B cell (primary cell): ENCODE measurements at places on chromosomes 2 and 18. TPM values are rescaled to one million over a fixed set of nuclear protein-coding genes. Genes with fewer than 3 reads are reported as not detected.

Gene SLC4A5
- total RNA-seq = 9.7 and 12.3 TPM in 2 replicates

Gene ALPI
- not detected in 2 replicates for total RNA-seq

Gene AQP12B
- not detected in 2 replicates for total RNA-seq

Gene ANKRD30B
- total RNA-seq = not detected in 2 replicates

Gene ANO7
- 1.4 and 1.8 TPM in 2 replicates for total RNA-seq

Gene MAL
- total RNA-seq = 0.74 TPM in 1 of 2 replicates, not detected in the other
